RPMI7951 (cell line): ENCODE measurements at places on chromosomes 1 and 21.

- no peak for DNase-seq
Observed at GRCh38 chr1:151846686-151847237, 6.8 kb downstream of the THEM5 start.

- peak; percentile 92 for DNase-seq
Observed at GRCh38 chr1:51569284-51570062, 47.4 kb upstream of the OSBPL9 start.

GRCh38 chr1:31381394-31382294, 8.8 kb upstream of the FABP3 start:
- no peak for DNase-seq

- no peak for DNase-seq
Observed at GRCh38 chr1:156437037-156437867, 63.3 kb downstream of the MEF2D start.

DNA sequence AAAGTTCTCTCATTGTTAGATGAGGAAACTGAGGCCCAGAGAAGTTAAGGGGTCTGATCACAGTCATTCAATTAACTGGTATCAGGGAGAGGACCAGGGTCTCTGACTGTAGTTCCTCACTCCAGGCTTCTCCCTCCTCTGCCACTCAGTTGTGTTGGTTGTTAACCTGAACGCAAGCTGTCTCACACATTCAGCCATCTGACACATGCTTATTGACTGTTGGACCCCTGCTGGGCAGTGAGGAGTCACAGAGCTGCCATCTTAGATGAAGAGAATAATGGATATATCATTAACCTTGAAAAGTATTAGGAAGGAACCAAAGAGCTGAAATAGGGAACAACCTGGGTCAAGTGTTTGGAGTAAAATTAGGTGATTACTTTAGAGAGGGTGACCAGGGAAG, 194.8 kb downstream of the ZZZ3 start:
- DNase-seq: no peak

GRCh38 chr1:235054466-235054865, 74.2 kb downstream of the TOMM20 start:
- no peak for DNase-seq

DNA sequence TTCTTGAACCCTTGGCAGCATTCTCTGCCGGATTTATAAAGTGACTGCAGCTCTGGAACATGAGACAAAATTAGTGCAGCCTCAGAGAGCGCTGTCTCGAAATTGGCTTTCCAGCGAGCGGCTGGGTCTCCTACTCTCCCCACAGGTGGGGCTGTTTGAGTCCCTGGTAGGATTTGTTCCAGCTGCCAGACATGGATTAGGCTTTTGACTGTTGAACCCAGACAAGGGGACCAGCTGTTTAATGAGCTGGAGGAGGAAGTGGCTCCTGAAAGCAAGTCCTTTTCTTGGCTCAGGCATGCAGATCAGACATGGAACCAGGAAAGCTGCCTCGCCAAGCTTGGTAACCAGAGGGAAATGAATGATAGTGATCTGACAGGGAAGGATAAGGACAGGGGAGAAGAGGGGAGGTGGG, 69.6 kb downstream of the UBIAD1 start:
- no peak for DNase-seq

- DNase-seq: no peak
Observed at GRCh38 chr1:160885042-160885441, at the start of gene ITLN1. TSS of gene ITLN1 (minus strand) at chr1:160885180. CDS start at chr1:160884877, 303 bp downstream.

DNA sequence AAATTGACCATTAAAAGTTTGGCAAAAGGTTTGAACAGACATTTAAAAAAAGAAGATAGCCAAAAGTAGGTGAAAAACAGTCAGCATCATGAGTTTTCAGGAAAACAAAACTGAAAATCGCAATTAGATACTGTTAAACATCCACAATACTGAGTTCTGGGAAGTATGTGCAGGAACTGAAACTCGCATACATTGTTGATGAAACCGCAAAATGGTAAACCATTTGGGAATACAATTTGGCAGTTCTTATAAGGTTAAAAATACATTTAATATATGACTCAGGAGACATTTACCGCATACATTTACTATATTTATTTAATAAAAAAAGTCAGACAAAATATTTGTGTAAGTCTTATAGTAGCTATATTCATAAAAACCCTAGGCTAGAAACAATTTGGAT, 393.2 kb downstream of the COL11A1 start:
- DNase-seq: no peak
